ENCODE measurements at places on chromosomes 12 and 14.

GRCh38 chr12:51262758-51263177, 7.4 kb downstream of the SMAGP start:
- no peak for DNase-seq

DNA sequence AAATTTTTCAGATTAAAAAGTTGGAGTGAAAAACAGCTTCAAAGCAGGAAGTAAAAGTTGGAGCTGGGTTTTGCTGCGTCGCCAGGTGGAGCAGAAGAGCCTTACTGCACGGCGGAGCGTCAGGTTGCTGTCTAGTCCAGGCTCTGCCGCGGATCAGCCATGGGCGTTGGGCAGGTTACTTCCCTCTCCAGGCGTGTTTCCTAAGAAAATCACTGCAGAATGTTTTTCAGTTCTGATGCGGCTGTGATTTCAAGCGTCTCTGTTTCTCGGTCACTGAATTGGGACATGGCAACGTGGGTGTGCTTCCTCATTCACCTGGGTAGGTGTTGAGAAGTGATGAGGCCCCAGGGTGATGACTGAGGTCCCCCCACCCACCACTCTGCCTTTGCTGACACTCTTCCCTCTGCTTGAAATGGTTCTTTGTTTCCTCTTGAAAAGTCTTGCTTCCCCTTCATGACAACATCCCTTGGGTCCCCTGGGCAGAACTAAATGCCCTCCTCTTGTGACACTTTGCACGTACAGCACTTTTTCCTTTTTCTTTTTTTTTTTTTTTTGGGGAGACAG, 7.6 kb downstream of the EVL start:
- peak; percentile 66 for DNase-seq

DNA sequence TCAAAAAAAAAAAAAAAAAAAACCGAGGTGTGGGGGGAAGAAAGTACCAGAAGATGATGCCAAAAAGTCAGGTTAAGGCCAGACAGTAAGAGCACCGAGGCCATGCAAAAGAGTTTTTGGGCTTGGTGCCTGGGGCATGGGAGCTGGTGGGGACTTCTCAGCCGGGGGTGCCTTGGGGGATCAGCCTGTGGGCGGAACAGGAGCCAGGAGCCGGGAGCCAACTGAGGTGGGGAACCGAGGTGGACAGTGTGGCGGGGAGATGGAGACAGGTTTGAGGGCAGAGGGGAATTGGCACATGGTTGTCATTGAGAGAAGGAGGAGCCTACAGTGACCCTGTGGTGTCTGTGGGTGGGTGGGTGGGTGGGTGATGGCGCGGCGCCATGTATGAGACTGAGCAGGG, 33.2 kb downstream of the TSPAN11 start:
- no peak for DNase-seq

DNA sequence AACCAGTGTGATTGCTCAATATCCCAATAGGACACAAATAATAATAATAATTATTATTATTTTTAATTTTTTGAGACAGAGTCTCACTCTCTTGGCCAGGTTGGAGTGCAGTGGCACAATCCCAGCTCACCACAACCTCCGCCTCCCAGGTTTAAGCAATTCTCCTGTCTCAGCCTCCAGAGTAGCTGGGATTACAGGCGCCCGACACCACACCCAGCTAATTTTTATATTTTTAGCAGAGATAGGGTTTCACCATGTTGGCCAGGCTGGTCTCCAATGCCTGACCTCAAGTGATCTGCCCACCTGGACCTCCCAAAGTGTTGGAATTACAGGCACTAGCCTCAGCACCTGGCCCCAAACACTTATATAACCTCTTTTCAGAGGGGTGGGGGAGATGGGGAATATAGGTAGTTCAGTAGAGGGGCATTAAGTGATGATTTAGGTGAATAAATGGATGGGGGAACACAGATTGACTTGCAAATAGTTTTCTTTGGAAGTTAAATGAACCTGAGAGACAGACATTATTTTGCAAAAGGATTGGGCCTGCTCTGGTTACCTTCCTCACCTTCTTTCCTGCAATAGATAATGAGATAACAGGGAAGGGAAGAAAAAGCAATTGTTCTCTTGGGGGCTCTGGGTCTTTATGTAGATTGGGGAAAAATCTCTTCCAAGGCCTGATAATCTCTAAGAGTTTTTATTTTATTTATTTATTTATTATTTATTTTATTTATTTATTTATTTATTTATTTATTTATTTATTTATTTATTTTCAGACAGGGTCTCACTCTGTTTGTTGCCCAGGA, 57.7 kb downstream of the RESF1 start:
- DNase-seq, result no peak

Measured in stimulated activated CD4-positive, alpha-beta T cell treated with anti-CD3 and anti-CD28 coated beads, Interleukin-4, amount 100 ng/mL, for 24 hours (primary cell).